ENCODE measurements at places on chromosomes 4 and X. TPM values are rescaled to one million over a fixed set of nuclear protein-coding genes. Genes with fewer than 3 reads are reported as not detected.

DNA sequence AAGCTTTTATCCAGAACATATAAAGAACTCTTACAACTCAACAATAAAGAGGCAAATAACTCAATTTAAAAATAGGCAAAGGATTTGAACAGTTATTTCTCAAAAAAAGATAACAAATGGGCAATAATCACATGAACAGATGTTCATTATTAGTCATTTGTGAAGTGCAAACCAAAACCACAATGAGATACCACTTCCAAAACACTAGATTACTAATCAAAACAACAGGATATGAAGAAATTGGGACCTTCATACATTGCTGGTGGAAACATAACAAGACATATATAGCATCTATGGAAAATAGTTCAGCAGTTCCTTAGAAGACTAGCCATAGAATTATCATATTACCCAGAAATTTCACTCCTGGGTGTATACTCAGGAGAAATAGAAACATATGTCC lies 224.6 kb downstream of the FBXO8 start:
- no peaks in the 10 kb centered on the region for H3K27me3 ChIP-seq
- no peak overlapping the region for H3K27ac ChIP-seq
- no peaks in the 10 kb centered on the region for H3K36me3 ChIP-seq
- H3K4me3 ChIP-seq = no peak overlapping the region
- H3K4me1 ChIP-seq = no peaks in the 10 kb centered on the region

DNA sequence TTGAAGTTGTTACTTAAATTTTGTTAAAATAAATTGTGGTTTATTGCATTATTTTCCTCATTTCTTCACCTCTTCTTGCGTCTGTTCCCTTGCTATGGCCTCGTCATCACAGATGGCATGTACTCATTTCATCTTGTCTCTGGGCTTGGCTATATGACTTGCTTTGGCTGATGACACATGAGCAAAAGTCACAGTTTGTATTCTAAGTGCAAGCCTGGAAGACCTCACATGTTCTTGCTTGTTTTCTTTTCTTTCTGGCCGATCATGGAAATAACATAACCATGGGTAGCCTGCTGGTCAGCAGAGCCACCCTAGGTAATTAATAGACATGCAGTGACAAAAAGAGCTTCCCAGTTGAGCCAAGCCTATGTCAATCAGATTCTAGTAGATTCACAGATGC lies 527.9 kb downstream of the SPRY1 start:
- H3K27me3 ChIP-seq = no peaks in the 10 kb centered on the region
- DNase-seq = no peak
- H3K4me3 ChIP-seq = no peak overlapping the region
- H3K27ac ChIP-seq = no peak overlapping the region
- peaks cover 3% of the 10 kb centered on the region for H3K4me1 ChIP-seq
- no peaks in the 10 kb centered on the region for H3K36me3 ChIP-seq

DNA sequence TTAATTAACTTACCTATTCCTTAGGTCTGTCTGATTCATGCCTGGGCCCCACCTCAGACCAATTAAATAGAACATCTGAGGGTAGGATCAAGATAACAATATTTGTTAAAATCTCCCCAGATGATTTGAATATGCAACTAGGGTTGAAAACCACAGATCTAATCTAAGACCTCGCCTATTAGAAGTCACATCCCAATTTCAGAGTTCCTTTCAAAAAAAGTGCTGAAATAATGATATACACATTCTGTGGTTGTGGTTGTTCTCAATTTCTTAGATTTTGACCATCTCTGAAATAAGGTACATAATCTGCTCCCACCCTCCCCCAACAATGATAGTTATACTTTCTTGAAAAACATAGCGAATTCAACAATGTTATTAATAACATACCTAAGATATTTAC lies 27.7 kb downstream of the NIPAL1 start:
- no peak for DNase-seq
- no peak overlapping the region for H3K4me3 ChIP-seq
- no peaks in the 10 kb centered on the region for H3K36me3 ChIP-seq
- no peaks in the 10 kb centered on the region for H3K27me3 ChIP-seq
- no peak overlapping the region for H3K27ac ChIP-seq

- no peaks in the 10 kb centered on the region for H3K27me3 ChIP-seq
- no peak overlapping the region for H3K27ac ChIP-seq
- H3K4me1 ChIP-seq = peaks cover 17% of the 10 kb centered on the region
These were observed 74.5 kb upstream of the AFAP1 start for GRCh38 chr4:8013976-8014726.

DNA sequence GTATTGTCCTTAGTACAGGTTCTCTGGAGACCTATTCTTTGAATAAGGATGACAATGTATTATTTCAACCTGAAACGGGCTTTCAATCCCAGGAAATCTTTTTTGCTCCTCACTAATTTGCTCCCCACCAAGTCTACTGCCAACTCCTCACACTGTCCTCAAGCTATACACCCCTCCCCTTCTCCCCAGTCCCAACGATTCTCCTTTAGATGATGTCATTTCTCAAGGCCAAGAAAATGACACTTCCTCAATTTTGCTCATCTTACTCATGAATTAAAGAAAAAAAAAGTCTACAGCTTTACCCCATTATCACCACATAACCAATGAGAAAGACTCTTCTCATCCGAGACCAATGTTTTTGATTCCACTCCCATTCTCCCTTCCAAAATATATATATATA lies 20.6 kb downstream of the AP1S2 start:
- peaks cover 6% of the 10 kb centered on the region for H3K4me1 ChIP-seq
- no peaks in the 10 kb centered on the region for H3K27me3 ChIP-seq
- no peak overlapping the region for H3K4me3 ChIP-seq

DNA sequence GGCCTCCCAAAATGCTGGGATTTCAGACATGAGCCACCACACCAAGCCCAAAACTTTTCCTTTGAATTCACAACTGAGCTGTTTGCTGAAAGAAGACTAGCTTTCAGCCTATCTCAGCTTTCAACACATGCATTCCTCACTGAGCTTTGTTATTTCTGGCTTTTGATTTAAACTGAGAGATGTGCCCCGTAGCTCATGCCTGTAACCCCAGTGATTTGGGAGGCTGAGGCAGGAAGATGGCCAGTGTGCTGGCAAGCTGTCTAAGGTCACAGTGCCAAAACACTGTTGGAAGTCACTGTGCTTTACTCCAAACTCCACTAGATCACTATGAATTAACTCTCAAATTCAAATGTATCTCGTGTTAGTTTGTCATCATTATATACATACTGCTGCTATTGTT lies 779.5 kb downstream of the TRIML1 start:
- no peaks in the 10 kb centered on the region for H3K27me3 ChIP-seq
- no peaks in the 10 kb centered on the region for H3K36me3 ChIP-seq
- H3K4me1 ChIP-seq = no peaks in the 10 kb centered on the region
- no peak overlapping the region for H3K4me3 ChIP-seq
- H3K27ac ChIP-seq = no peak overlapping the region

DNA sequence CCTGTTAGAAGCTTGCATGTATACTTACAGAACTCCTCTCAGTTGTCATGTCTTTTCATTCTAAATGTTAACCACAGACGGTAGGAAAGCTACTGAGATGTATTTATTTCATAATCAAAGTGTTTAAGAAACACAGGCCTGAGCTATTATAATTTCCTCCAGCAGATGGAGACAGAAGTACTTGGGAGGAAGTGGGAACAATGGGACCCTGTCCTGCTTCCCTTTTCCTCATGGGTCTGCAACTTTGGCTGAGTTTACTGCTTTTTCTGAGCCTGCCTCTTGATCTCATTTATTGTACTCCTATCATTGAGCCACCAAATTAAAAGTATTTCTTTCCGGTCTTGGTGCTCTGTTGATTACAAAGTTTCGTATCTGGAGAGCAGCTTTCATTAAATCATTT lies 67.7 kb upstream of the SPANXN2 start:
- H3K27me3 ChIP-seq = no peaks in the 10 kb centered on the region
- H3K4me3 ChIP-seq = no peak overlapping the region
- no peak overlapping the region for H3K27ac ChIP-seq
- DNase-seq = peak; percentile 25

DNA sequence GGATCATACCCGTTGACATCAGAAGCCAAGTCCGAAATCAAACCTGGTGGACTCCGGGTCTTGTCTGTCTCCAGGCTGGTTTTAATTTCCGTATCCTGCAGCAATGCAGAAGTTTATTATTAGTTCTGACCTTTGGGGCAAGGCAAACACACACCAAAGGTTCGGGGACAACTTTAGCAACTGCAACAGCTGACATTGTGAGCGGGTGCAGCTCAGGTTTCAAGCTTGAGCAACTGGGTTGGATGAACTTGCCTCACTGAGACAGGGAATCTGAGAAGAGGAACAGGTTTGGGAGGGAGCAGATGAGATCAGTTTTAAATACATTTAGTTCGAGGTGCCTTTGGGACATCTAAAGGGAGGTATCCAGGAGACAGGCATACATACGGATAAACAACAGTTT lies 110.7 kb downstream of the GNL3L start:
- no peak overlapping the region for H3K4me3 ChIP-seq
- H3K36me3 ChIP-seq = no peaks in the 10 kb centered on the region
- peaks cover 7% of the 10 kb centered on the region for H3K4me1 ChIP-seq
- H3K27me3 ChIP-seq = no peaks in the 10 kb centered on the region
- H3K27ac ChIP-seq = peak overlapping the region; percentile 97
- DNase-seq = peak; percentile 14

DNA sequence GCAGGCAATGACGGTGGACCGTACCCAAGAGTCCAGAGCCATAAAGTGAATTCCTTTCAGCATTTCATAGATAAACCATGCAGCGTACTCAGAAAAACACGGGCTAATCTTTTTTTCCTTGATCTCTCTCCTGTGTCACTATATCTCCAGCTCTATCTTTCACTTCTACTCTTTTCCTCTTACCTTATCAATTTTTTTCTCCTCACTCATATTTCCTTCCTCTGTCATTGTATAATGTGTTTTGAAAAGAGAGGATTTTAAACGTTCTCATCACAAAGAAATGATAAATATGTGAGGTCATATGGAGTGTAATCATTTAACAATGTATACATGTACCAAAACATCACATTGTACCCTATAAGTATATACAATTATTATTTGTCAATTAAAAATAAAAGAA lies 176.5 kb downstream of the CPE start:
- no peaks in the 10 kb centered on the region for H3K27me3 ChIP-seq
- no peak overlapping the region for H3K27ac ChIP-seq
- no peak for DNase-seq
- no peak overlapping the region for H3K4me3 ChIP-seq
- no peaks in the 10 kb centered on the region for H3K4me1 ChIP-seq

DNA sequence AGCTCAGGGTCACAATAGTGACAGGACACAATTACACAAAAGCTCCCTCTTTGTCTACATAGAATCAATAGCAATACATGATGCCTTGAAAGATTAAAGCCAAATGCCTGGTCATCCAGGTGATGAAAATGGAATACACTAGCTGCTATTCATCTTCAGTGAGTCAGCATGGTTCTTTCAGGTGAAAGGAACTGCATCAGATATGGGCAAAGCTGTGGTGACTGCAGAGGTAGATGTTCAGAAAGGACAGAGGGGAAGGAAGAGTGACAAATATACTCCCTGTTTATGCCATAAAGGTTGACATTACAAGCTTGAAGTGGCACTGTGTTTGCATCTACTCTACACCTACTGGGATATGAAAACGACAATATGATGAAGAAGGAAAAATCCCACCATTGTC lies 20.0 kb upstream of the FTHL17 start:
- DNase-seq = no peak
- H3K27me3 ChIP-seq = no peaks in the 10 kb centered on the region
- H3K27ac ChIP-seq = no peak overlapping the region
- no peak overlapping the region for H3K4me3 ChIP-seq

Gene MAD2L1
- 13.8 TPM for total RNA-seq

Gene SLC6A14
- total RNA-seq = 0.72 TPM

Gene NLGN4X
- 4.5 TPM for total RNA-seq

Data from hepatocyte (in vitro differentiated cells).